ENCODE measurements at places on chromosomes 16 and 17. TPM values are rescaled to one million over a fixed set of nuclear protein-coding genes. Genes with fewer than 3 reads are reported as not detected.

The RCVRN gene
- total RNA-seq: 0.35 TPM

The KCNJ2 gene
- total RNA-seq: 0.47 TPM

DNA sequence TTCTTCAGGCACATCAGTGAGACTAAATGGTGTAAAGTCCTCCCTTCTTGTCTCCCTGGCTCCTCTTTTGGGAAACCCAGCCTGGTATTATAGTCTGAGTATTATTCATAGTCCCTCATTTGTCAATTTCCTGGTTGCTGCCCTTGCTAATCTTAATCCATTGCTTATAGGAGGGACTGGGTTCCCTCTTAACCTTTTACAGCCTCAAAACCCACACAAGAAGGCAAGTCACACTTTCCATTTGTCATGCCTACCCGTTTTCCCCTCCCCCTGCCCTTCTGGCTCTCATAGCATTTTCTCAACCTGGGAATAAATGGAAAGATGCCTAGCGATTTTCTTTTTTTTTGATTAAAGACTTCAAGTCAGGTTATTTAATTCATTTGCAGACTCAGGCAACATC is 124.8 kb downstream of the MAP2K6 start:
- no peaks in the 10 kb centered on the region for H3K27me3 ChIP-seq
- no peaks in the 10 kb centered on the region for H3K4me1 ChIP-seq
- DNase-seq: no peak
- H3K27ac ChIP-seq: no peak overlapping the region
- H3K36me3 ChIP-seq: peaks cover 16% of the 10 kb centered on the region

GRCh38 chr17:46108550-46109110 is 84.6 kb downstream of the KANSL1 start:
- DNase-seq: no peak
- H3K36me3 ChIP-seq: peaks cover 3% of the 10 kb centered on the region

GRCh38 chr17:2712300-2713043 is 908 bp upstream of the CLUH start:
- peaks cover 30% of the 10 kb centered on the region for H3K4me1 ChIP-seq
- H3K36me3 ChIP-seq: no peaks in the 10 kb centered on the region
- H3K27ac ChIP-seq: no peak overlapping the region
- no peak for DNase-seq
- H3K27me3 ChIP-seq: no peaks in the 10 kb centered on the region
- H3K4me3 ChIP-seq: peak overlapping the region; percentile 78

The CCL4 gene
- not detected for total RNA-seq

GRCh38 chr16:645852-646678 is 3.1 kb upstream of the WDR90 start:
- H3K4me1 ChIP-seq: no peaks in the 10 kb centered on the region
- no peak for DNase-seq

DNA sequence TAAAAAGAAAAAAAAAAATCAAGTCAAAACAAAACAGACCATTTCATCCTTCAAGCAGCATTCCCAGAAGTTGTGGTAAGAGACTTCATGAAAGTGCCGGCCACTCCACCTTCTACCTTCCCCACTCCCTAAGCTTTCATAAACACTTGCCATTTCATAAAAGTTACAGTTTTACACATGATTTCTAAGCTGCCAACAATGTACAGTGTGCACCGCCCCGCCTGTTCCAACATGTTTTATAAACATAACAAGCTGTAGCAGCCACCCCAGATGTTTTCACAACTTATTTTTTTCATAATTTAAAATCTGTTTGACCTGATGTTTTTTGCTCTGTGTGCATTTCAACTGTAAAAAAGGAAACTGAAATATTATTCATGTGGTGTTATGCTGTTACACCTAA is 608.1 kb downstream of the TOX3 start:
- DNase-seq: no peak
- no peak overlapping the region for H3K4me3 ChIP-seq
- peaks cover 14% of the 10 kb centered on the region for H3K4me1 ChIP-seq
- H3K27ac ChIP-seq: peak overlapping the region; percentile 88

DNA sequence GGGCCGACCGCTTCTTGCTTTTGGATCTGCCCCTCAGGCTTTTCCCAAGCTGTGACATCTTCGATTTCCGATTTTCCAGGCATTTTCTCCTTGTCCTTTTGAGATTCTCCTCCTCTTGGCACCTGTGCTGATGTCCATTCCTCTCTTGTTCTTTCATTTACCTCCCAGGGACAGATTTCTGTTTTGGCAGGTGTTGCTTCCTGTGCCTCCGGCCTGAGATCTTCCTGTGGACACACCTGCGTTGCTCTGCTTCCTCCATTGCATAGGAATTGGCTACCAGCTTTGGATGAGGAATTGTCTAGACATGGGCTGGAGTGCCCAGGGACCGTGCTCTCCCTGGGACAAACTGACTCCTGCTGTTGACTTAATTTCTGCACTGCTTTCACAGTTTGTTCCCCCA is 15.1 kb downstream of the GPR179 start:
- no peak for DNase-seq
- H3K4me1 ChIP-seq: peaks cover 49% of the 10 kb centered on the region
- H3K27ac ChIP-seq: no peak overlapping the region
- no peaks in the 10 kb centered on the region for H3K27me3 ChIP-seq

DNA sequence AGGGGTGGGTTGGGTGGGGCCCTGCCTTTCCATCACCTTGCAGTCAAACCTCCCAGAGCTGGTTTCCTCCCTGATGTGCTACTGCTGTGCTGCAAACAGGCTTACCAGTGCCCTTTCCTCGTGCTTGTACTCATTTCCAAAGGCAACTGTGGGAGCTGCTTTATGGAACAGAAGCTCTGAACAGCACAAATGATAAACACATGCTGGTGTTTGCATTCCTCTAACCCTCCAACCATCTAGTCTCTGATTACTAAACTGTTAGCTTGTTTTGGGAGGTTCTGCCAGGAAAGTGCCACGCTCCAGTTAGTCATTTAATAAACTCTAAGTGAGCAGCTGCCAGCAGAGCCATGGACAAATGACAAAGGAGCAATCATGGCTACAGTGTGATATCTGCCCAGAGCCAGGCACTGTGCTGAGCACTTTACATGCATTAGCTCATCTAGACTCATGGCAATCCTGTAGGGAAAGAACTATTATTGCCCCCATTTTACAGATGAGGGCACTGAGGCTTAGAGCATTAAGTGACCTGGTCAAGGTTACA is 110.4 kb downstream of the VAT1L start:
- no peak overlapping the region for H3K4me3 ChIP-seq
- no peaks in the 10 kb centered on the region for H3K36me3 ChIP-seq
- no peak overlapping the region for H3K27ac ChIP-seq
- peaks cover 22% of the 10 kb centered on the region for H3K4me1 ChIP-seq
- DNase-seq: no peak

- no peak overlapping the region for H3K27ac ChIP-seq
- H3K4me3 ChIP-seq: no peak overlapping the region
- H3K4me1 ChIP-seq: peaks cover 15% of the 10 kb centered on the region
- DNase-seq: no peak
- no peaks in the 10 kb centered on the region for H3K36me3 ChIP-seq
Measured at GRCh38 chr16:86035906-86036305, 136.9 kb downstream of the IRF8 start.

GRCh38 chr16:83933885-83934683 is 19.0 kb upstream of the OSGIN1 start:
- H3K27me3 ChIP-seq: no peaks in the 10 kb centered on the region
- no peak for DNase-seq
- peaks cover 3% of the 10 kb centered on the region for H3K36me3 ChIP-seq
